ENCODE measurements at places on chromosomes 12 and 14.

- DNase-seq = no peak
Measured at GRCh38 chr14:24700511-24700910, 66.5 kb upstream of the GZMB start.

DNA sequence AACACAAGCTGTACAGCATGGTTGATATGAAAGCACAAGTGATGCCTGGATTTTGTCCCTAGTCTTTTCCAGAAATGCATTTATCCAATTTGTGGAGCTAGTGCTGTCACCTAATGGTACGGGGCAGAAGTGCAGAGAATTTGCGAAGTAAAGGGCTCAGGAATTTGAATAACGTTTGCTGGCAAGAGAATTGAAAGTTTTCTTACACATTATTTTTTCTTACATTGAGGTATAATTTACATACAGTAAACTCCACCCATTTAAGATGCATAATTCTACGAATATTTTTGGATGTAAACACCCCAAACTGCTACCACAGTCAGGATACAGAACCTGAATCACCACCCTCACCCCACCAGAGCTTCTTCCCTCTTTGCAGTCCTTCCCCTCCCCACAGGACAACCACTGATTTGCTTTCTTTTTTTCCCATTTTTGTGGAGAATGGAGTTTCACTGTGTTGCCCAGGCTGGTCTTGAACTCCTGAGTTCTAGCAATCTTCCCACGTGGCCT, 3.5 kb downstream of the AICDA start:
- peak; percentile 23 for DNase-seq

DNA sequence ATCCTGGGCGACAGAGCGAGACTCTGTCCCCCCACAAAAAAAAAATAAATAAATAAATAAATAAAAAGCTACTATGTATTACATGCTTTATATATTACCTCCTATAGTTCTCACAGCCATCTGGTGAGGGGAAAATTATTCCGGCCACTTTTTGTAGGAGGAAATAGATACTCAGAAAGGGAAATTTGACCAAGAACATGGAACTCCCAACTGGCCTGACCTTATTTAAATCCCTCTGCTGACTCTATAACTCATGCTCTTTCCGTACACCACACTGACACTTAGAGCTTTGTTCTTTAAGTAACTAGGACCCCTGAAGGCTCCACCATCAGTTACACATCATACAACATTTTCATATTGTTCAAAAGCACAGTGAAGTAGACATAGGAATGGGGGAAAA, 2.2 kb upstream of the MMP19 start:
- no peak for DNase-seq

DNA sequence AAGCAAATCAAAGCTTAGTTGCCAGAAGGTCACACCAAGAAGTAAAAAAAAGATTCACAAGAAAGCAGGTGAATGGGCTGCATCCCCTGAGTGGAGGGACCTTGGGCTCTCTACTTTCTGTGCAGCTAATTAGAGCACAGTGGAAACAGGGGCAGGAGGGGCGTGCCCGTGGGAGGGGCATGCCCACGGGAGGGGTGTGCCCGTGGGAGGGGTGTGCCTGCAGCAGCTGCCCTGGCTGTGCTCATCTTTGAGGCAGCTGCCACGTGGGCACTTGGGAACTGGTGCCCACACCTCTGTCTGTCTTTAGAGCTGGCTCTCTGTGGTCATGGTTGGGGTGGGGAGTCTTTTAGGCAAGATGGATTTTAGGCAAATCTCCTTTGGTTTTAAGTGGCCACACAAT, 60.0 kb downstream of the EML1 start:
- DNase-seq = no peak

- DNase-seq = peak; percentile 40
Measured at GRCh38 chr12:89244536-89244935, 107.8 kb downstream of the DUSP6 start.

DNA sequence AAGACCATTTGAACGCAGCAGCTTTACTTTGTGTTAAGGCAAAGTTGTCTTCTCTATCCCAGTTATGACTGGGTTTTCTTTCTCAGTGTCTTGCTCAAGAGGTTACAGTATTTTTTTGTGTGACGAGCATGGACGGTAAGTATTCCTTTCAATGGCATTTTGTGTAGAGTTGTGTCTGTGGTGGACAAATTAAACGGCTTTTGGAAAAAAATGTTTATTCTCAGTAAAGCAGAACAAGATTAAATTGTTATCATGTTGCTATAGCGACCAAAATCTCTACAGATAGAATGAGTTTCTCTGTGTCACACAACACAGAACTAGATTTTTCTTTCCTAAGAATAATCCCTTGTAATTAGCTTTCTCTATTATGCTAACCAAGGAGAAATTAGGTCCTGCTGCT, 417.1 kb downstream of the AEBP2 start:
- no peak for DNase-seq

GRCh38 chr12:1643043-1643442, 14.0 kb downstream of the WNT5B start:
- DNase-seq = no peak

DNA sequence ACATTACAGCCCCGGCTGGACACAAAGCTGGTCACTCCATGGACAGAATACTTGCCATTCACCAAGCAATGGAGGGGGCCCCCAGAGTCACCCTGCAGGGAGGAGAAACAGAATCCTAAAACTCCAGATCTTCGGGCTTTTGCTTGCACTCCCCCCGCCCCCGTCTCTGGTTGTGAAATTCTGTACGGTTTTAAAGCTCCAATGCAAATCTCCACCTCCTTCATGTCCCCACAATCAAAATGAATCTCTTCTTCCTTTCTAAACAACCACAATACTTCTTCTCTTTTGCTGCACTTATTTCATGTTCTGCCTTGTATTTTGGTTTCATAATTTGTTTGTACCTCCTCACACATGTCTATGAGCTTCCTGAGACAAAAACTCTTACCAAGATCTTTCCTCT, 5.8 kb upstream of the BIN2 start:
- DNase-seq = no peak

DNA sequence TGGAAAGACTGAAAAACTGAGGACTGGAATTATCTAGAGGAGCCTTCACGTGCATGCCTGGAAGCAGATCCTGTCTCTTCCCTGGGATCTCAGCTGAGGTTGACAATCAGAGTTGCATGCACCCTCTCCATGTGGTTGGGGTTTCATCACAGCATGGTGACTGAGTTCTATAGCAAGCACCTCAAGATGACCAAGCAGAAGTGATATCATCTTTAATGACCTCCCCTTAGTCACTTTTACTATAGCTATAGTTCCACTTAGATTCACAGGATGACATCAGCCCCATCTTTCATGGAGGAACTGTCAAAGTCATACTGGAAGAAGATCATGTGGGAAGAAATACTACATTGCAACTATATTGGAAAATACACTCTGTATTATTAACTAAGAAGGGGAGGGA, 105.8 kb upstream of the ATXN7L3B start:
- no peak for DNase-seq

GRCh38 chr12:112536367-112536730, 117.6 kb downstream of the PTPN11 start:
- DNase-seq = no peak

DNA sequence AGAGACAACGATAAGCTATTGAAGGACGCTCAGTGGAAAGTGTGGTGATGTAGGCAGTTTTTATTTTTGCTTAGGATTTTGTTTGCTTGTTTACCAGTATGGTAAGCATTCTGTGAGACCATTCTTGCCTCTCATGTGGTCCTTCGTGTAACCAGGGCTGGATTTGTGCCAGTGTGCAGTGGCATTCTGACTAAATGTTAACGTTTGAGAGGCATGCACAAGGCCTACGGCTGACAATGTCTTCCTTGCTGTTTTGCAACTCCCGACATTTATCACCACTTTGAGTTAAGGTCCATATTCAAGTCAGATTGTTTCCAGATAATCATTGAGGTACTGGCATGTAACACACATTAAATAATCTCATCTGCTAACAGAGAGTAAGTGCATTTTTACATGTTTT, 102.3 kb upstream of the BCAT1 start:
- no peak for DNase-seq

- peak; percentile 76 for DNase-seq
Measured at GRCh38 chr14:103527408-103528145, 1.4 kb upstream of the TRMT61A start.

GRCh38 chr12:26770239-26771070, 62.5 kb downstream of the ITPR2 start:
- DNase-seq = no peak
